K562 (cell line): ENCODE measurements at places on chromosomes 7 and 10.

DNA sequence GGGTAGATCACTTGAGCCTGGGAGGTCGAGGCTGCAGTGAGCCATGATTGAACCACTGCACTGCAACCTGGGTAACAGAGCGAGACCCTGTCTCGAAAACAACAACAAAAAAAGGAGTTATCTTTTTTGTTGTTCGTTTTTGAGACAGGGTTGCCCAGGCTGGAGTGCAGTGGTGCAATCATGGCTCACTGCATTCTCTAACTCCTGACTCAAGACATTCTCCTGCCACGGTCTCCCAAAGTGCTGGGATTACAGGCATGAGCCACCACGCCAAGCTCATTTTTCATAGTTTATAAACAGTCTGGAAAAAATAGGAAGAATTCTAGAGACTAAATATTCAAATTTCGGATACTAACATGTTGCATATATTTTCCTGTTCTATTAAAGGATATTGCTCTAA, 29.4 kb downstream of the SFXN4 start:
- no peak for DNase-seq

DNA sequence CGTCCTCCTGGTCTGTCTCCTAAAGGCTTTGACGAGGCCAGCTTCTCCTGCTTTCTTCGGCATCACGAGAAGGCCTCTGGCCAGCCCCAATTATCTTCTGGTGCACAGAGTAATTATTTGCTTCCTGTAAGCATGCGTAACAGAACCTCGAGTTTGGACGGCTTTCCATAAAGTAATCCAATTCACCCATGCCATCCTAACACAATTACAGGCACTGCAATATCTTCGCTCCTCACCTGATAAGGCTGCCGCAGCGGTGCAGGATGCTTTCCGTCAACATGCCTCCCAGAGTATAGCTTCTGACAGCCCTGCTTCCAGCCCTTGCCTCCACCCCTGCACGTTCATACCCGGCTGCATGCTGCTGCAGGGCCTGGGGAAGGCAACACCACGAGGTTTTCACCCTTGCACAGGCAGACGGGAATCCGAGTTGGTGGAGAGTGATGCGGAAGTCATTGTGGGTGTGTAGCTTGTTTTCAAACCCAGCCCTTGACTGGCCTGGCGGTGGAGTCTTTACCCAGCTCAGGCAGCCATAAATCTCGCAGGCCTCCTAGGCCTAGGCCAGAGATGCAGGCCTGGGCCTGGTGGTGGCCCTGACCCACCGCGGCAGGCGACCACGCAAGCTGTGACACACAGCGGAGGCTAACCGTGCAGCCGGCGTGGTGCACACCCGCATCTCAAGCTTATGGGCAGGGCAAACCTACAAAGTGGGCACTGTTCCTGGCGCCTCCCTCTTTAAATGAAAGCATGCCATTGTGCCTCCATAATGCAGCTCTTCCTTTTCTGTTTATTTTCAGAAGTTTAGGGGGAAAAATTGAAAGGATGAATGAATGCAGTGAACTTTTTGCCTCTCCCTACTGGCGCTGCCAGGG, 12.7 kb downstream of the EBF3 start:
- no peak for DNase-seq

DNA sequence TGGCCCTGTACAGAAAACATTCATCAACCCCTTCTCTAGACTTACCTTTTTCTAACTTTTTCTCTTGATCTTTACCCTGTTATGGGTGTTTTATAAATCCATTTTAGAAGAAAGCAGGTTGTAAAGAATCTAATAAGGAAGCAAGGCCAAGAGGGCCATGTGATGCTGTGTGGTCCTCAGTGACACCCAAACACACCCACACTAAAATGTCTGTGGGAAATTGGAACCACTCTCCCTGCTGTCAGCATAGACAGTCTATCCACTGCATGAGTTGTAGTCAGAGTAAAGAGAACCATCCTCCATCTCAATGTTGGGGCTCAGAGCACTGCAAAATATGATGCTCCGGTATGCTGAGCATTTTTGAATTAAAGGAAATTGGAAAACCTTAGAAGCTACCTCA, 235.5 kb downstream of the SKIDA1 start:
- DNase-seq: no peak

GRCh38 chr10:92011560-92012214, 88.1 kb downstream of the BTAF1 start:
- DNase-seq: peak; percentile 43

DNA sequence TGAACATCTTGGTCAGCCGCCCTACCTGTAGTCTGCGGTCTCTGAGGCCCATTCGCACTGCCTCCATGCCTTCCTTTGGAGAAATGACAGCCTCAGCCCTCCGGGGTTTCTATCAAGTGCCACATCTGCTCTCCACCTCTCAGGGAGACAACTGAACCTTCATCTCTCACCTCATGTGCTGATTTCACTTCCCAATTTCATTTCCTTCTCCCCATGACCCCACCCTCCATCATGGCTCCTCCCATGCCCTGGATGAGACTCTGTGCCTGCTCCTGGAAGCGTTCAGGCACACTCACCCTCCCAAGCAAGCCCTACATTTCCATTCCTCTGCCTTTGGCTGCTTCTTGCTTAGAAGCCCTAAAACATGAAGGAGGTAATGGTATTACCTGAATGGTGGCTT, 7.8 kb upstream of the SCD start:
- DNase-seq: no peak

DNA sequence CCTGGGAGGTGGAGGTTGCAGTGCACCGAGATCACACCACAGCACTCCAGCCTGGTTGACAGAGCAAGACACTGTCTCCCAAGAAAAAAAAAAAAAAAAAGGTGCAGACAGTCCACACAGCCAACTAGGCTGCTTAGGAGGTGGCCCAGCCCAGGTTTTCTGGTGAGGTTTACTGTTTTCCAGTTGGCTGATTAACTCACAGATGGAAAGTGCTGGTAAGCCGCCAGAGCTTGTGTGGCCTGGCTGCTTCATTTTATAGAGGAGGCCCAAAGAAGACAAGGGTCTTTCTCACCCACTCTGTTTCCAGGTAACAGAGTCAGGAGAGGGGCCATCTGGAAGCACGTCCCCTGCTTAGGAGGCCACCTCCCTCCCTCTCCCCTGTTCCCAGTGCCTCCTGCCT, 6.2 kb downstream of the RHBDD2 start:
- no peak for DNase-seq

DNA sequence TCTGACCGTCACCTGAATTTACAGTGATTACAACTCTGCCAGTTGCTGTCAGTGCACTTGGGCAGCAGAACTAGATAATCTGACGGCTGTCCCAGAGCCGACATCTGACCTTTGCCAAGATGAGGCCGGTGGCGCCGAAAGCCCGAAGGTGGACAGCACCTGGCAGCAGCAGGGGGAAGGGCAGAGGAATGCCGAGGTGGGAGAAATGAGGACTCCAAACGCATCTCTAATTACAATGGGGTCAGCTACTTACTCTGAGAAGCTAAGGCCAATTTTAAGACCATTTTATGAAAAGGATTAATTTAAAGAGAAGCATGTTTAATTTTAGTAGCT, 33.8 kb downstream of the TRIM8 start:
- no peak for DNase-seq

DNA sequence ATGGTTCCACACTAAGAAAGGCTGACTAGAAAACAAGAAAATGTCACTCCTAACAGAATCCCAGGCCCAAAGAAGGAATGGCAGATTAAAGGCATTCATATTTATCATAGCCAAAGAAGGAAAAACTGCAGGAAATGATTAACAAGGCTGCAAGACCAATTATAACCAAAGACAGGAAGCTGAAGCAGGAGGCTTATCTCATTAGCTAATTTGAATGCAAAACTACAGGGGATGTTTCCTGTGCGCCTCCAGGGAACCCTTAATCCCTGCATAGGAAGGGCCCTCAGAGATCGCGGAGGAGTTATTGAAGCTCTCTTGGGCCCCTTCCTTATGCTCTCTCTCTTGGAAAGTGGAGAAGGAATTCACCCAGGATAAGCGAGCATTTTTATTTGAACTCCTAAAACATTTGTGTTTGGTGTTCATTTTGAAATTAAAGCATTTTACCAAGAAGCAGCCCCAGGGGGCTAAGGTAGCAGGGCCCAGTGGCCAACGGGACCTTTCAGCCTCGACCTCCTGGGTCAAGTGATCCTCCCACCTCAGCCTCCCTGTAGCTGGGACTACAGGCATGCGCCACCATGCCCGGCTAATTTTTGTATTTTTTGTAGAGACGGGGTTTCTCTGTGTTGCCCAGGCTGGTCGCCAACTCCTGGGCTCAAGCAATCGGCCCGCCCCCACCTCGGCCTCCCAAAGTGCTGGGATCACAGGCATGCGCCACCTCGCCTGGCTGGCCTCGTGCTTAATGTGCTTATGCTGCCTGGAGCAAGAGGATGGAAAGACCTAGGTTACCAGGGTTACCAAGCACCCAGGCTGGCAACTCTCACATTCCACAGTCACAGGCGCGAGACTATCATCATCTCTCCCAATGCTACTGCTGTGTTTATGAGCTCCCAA, 24.1 kb upstream of the PROSER2 start:
- DNase-seq: no peak

DNA sequence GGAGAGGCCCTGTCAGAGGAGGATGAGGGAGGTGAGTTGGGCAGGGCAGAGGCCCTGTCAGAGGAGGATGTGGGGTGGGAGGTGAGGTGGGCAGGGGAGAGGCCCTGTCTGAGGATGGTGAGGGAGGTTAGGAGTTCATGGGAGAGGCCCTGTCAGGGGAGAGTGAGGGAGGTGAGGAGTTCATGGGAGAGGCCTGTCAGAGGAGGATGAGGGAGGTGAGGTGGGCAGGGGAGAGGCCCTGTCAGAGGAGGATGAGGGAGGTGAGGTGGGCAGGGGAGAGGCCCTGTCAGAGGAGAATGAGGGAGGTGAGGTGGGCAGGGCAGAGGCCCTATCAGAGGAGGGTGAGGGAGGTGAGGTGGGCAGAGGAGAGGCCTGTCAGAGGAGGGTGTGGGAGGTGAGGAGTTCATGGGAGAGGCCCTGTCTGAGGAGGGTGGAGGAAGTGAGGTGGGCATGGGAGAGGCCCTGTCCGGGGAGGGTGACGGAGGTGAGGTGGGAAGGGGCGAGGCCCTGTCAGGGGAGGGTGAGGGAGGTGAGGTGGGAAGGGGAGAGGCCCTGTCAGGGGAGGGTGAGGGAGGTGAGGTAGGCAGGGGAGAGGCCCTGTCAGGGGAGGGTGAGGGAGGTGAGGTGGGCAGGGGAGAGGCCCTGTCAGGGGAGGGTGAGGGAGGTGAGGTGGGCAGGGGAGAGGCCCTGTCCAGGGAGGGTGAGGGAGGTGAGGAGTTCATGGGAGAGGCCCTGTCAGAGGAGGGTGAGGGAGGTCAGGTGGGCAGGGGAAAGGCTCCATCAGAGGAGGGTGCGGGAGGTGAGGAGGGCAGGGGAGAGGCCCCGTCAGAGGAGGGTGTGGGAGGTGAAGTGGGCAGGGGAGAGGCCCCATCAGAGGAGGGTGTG, 73.7 kb downstream of the INPP5A start:
- DNase-seq: no peak

DNA sequence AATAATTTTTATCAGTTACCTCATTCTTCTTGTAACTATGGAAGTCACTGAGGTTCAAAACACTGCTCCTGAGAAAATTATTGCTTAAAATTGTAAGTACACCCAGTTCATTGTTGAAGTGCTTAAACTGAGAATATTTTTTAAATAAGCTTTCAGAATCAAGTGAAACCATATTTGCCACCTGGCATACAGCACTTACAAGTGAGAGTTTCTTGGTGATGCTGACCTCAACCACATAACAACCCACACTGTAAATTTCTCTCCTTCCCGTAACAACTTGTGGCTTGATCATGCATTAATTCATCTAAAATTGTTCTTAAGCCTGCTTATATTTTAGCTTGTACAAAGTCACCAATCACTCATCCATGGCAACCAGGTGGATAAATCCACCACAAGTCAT, 34.0 kb downstream of the IMMP2L start:
- no peak for DNase-seq

GRCh38 chr10:114068054-114068707, 24.5 kb downstream of the ADRB1 start:
- no peak for DNase-seq

- no peak for DNase-seq
These were observed 30.7 kb upstream of the UBN2 start for GRCh38 chr7:139200382-139200781.

DNA sequence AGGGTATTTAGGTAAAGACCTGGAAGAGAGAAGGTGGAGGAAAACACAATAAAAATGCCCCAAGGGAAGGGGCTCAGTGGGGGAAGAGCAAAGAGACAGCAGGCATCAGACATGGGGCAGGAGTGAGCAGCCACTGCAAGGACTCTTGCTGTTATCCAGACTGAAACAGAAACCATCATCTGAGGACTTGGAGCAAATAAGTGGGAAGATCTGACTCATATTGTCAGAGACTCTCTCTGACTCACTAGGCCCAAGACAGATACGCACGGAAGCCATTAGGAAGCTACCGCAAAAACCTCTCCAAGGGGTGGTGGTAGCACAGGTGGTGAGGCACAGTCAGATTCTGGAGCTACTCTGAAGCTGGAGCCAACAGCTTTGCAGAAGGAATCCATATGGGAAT, 110.7 kb downstream of the RNF32 start:
- peak; percentile 27 for DNase-seq

DNA sequence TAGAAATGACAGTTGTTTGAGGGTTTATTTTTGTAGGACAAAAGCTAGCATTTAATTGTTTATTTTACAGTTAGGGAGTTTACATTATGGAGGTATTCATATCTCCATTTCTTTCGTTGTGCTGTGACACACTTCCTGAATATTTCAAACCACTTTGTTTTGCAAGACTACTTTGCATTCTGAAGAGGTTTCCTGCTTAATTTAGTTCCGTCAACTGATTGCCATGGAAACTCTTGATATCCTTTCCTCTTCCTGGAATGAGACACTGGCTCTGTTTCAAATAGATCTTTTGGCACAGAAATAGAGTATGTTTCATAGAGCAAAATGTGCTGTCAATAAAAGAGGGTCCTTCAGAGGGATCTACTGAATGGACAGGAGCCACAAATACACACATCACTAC, 159.5 kb upstream of the AGR3 start:
- DNase-seq: no peak

DNA sequence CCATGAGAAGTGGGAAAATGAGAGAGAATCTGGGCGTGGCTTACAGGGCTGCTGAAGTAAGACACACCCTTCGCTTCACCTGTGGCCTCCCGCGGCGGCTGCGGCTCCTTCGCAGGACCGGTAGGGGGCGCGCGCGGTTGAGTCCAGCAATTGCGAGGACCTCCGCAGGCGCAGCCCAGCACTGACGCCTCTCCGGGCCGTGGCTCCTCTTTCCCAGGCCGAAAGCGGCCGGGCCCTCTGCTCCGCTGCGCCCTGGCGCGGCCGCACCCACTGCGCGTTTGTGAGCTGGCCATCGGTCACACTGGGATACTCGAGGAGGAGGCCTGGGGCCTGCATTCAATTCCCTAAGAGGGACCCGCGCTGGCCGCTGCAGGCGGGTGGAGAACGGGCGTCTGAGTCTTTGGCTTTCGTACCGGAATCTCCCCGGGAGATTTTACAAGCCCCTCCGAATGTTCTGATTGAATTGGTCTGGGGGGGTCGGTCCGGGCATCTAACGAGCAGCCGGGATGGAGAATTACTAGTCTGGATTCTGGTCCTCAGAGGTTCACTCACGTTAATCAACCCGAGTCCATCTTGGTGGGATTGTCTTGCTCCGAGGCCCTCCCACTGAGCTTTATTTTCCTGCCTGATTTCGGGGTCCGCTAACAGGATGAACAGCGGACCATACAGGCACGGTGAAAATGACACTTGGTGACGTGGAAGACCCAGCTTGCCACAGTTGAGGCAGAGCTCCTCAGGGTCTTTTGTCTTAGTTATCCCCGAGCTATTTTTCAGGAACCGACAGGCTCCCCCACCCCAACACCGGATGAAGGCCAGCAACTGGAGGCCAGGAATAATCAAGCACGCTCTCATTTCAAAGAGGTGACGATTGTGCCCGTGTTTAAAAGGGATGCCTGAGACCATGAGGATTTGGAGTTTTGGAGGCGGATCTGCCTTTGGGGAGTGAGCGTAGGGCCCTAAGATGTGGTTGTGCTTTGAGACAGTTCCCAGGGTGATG, at the start of gene LRRD1:
TSS of gene LRRD1 (minus strand) at position 215 of the 997 bp plus-strand sequence. CDS start 13,940 bp downstream, outside the sequence.
- DNase-seq: peak; percentile 72
